ENCODE measurements at places on chromosomes 4 and X. TPM values are rescaled to one million over a fixed set of nuclear protein-coding genes. Genes with fewer than 3 reads are reported as not detected.

The ATP2B3 gene
- 0.05 TPM for total RNA-seq

The PTPN13 gene
- 4.8 TPM for total RNA-seq

The HTN3 gene
- total RNA-seq: not detected

The PHOX2B gene
- 0.02 TPM for total RNA-seq

The FOXR2 gene
- not detected for total RNA-seq

The MAGEA2B gene
- total RNA-seq: not detected

The TLR8 gene
- not detected for total RNA-seq

The GAK gene
- 52.4 TPM for total RNA-seq

The CT45A10 gene
- 0.38 TPM for total RNA-seq

The ZNF157 gene
- total RNA-seq: not detected

The GAGE1 gene
- total RNA-seq: not detected

The USP51 gene
- 0.57 TPM for total RNA-seq

All from A549 treated with CORT108297 at 1 μM for 4 hours (cell line).